ENCODE measurements at places on chromosomes 3 and 15.

GRCh38 chr15:97319291-97319690 lies 641.2 kb upstream of the ARRDC4 start:
- DNase-seq, result no peak

- no peak for DNase-seq
Measured at GRCh38 chr3:42102571-42102970, 11.4 kb downstream of the TRAK1 start.

DNA sequence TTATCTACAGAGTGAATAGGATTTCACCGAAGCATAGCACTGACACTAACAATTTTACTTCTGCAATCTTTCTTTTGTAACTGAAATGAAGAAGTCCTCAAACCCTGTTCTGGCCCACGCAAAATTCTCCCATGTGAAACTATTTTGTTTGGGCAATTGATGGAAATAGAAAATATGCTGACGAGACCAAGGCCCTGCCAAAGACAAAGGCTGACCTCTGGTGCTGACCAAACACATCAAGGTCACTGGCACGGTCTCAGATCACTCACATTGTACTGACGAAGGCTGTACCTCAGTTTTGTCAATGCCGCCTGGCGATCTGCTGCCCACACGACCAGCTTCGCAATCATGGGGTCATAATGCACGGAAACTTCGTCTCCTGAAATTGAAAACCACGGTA lies 58.4 kb upstream of the DCUN1D1 start:
- no peak for DNase-seq

DNA sequence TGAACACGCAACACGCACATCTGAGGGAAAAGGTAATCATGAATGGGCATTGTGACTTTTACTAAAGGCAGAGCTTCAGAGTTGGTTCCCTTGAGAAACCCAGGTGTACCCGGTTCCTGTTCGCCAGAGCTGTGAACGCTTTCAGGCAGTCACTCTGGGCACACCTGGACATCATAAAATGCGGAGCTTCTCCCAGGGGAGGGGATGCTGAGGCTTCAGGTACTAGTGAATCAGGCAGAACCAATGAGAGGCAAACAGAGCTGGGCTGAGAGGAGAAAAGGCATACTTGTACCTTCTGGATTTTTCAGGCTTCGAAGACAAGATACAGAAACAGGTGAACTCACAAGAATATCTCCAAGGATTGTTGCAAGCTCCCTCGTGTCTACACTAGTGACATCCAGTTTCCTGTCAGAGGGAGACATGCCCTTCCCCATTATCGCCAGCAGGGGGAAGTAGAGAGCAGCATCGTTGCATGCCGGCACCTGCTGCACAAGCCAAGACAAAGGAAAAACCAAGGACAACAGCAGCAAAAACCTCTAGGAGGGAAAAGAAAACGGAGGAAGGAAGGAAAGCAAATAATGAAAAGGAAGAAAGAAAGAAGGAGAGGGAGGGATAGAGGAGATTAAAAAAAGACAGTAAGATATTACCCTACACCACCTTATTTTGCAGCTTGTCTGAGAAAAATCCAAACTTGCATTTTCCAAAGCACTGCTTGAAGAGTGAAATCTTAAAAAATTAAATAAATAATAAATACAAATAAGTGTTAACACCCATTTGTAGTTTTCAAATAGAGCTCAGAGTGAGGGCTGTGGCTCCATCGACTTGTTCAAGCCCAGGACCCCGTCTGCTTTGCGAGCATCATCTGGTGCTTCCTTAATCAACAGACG lies 2.0 kb downstream of the AHSG start:
- peak; percentile 65 for DNase-seq

GRCh38 chr3:141015481-141015880 lies 35.7 kb upstream of the SPSB4 start:
- no peak for DNase-seq

- DNase-seq, result no peak
Measured at GRCh38 chr3:187941848-187942194, 196.6 kb upstream of the BCL6 start.

DNA sequence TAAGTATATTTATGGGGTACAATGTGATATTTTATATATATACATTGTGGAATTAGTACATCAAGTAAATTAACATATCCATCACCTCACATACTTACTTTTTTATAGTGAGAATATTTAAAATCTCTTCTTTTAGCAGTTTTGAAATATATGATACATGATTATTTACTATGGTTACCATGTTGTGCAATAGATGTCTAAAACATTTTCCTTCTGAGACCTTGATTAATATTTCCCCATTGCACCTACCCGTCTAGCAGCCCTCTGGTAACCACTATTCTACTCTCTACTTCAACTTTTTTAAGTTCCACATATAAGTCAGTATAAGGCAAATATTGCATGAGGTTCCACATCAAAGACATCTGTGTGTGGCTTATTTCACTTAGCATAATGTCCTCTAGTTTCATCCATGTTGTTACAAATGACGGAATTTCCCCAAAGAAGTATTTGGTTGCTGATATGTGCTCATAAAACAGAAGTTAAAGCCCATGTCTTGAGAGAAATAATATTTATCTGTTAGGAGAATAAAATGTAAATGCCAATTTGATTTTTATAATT lies 29.6 kb upstream of the NFKBIZ start:
- DNase-seq, result no peak

Data from ACHN (cell line).